HT-29 (cell line): ENCODE measurements at places on chromosomes 2 and 18.

GRCh38 chr2:120504936-120505705 is 159.2 kb downstream of the INHBB start:
- no peak for DNase-seq

DNA sequence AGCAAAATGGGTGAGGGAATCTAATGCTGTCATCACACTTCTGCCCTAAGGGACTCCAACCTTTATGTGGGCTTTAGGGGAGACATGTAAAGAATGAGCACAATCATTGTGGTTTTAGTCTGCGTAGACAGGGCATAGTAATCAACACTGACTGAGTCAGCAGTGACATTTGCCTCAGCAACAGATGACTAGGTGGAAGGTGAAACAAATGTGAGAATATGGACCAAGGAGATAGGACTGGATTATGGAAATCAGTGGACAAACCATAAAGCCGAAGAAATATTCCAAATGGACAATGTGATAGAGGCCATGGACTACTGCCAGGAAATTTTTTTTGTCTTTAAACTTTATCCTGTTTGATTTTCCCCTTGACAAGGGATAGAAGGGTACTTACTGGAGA is 83.9 kb downstream of the PDK1 start:
- DNase-seq: no peak

GRCh38 chr2:241577413-241578122 is 19.0 kb downstream of the BOK start:
- DNase-seq: no peak

- DNase-seq: peak; percentile 14
These were observed 29.9 kb downstream of the KLHL29 start for GRCh38 chr2:23414871-23415270.

GRCh38 chr18:74497778-74498177 is 1.6 kb downstream of the CNDP2 start:
- no peak for DNase-seq

DNA sequence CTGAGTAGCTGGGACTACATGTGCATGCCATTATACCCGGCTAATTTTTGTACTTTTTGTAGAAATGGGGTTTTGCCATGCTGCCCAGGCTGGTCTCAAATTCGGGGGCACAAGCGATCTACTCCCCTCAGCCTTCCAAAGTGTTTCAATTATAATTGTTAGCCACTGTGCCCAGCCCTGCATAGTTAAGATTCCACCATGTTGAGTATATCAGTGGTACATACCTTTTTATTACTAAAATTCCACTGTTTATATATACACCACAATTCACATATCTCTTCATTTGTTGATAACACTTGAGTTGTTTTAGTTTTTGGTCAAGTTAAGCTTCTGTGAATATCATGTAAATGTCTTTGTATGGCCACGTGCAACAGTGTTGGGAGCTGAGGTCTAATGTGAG is 12.8 kb upstream of the FMNL2 start:
- no peak for DNase-seq

GRCh38 chr18:62612776-62613175 is 90.0 kb downstream of the ZCCHC2 start:
- DNase-seq: no peak

DNA sequence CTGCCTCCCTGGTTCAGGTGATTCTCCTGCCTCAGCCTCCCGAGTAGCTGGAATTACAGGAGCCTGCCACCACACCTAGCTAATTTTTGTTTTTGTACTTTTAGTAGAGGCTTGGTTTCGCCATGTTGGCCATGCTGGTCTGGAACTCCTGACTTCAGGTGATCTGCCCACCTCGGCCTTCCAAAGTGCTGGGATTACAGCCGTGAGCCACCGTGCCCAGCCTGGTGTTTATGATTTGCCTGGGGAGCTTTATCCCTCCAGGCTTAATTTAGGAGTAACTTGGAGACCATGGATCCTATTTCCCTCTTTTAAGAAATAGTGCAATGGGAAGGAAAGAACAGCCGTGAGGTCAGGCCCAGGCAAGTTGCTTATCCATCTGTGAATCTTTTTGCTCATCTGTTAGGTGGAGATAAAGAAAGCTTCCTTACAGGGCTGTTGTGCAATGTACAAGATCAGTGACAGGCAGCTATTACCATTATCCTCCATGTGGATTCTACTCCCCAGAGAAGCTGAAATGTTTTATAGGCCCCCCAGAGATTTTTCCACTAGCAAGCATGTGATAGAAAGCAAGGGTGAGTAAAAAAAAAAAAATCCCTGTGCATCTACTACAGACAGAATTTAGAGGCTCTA is 104.9 kb upstream of the MGAT5 start:
- no peak for DNase-seq
